ENCODE measurements at places on chromosomes 16 and 17.

- DNase-seq, result no peak
Measured at GRCh38 chr16:3554351-3554928, 22.8 kb downstream of the NLRC3 start.

- no peak for DNase-seq
Measured at GRCh38 chr17:36623281-36623680, 21.9 kb downstream of the MRM1 start.

DNA sequence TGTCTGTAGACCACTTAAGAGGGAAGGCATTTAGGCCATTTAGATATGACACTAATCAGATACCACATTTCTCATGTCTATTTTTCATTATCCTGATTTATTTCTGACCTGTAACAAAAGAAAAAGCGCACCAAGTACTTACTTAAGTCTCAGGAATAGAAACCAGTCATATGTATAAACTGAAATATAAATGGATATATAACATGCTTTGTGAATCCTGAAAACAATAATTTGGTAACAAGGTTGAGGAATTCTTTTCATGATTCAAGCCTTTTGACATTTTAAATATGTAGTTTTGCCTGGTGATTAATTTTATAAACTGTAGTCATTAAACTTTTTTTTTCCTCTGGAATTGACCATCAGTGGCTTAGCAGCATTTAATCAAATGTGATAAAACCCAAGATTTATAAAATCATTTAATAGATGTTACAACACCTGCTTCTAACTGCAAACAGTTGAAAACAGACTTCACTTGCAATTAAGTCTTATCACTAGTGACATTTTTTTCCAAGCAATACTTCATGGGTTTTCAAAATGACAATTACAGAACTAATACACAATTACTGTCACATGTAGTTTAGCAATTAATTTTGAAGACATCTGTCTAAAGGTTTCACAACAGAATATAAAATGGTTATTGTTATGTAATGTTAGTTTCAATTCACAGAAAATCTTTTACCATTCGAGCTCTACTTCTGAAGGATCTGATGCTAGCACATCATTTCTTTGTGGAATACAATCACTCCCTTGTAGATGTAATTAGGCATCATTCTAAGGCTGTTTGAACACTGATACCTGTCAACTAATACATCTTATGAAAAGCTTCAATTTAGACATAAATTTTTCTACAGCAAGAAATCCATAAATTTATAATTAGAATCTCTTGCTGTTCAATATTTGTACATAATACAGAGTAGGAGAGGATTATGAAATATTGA is 110.3 kb downstream of the TOX3 start:
- no peak for DNase-seq

- DNase-seq, result no peak
Measured at GRCh38 chr17:54029986-54030385, 207.3 kb downstream of the KIF2B start.

Data from NCI-H1436 treated with DMSO at 0.1 percent for 48 hours (cell line).